Lung microvascular endothelial cell (primary cell): ENCODE measurements at places on chromosomes 13 and 19. TPM values are rescaled to one million over a fixed set of nuclear protein-coding genes. Genes with fewer than 3 reads are reported as not detected.
A peak's percentile ranks its signal among the peaks of the same experiment; 100 is the strongest.

GRCh38 chr19:11355160-11356073, at the start of gene PLPPR2:
PLPPR2 (plus strand) TSS chr19:11355432; CDS start chr19:11357674, 2,242 bp downstream.
- peak; percentile 89 for DNase-seq

- DNase-seq: peak; percentile 10
Measured at GRCh38 chr19:48992581-48993174, 431 bp downstream of the GYS1 start.

- no peak for DNase-seq
Measured at GRCh38 chr13:27018344-27018861, 153.2 kb downstream of the USP12 start.

DNA sequence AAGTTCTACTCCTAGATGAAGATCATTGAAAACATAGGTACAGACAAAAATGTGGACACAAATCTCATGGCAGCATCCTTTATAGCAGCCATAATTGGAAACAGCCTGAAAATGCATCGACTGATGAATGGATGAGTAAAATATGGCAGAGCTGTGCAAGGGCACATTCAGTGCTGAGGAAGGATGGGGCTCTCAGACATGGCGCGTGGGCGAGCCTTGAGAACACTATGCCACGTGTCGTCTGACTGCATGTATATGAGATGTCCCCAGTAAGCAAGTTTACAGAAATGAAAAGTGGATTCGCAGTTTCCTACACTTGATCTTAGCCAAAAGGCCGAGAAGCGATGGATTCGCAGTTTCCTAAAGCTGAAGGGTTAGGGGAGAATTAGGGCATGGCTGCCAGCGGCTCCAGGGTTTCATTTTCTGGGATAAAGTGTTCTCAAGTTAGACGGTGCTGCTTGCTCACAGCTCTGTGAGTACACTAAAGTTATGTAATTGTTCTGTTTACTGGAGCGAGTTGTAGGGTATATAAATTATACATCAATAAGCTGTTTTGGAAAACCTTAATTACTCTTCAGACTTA, 78.0 kb downstream of the RAB20 start:
- DNase-seq: no peak

DNA sequence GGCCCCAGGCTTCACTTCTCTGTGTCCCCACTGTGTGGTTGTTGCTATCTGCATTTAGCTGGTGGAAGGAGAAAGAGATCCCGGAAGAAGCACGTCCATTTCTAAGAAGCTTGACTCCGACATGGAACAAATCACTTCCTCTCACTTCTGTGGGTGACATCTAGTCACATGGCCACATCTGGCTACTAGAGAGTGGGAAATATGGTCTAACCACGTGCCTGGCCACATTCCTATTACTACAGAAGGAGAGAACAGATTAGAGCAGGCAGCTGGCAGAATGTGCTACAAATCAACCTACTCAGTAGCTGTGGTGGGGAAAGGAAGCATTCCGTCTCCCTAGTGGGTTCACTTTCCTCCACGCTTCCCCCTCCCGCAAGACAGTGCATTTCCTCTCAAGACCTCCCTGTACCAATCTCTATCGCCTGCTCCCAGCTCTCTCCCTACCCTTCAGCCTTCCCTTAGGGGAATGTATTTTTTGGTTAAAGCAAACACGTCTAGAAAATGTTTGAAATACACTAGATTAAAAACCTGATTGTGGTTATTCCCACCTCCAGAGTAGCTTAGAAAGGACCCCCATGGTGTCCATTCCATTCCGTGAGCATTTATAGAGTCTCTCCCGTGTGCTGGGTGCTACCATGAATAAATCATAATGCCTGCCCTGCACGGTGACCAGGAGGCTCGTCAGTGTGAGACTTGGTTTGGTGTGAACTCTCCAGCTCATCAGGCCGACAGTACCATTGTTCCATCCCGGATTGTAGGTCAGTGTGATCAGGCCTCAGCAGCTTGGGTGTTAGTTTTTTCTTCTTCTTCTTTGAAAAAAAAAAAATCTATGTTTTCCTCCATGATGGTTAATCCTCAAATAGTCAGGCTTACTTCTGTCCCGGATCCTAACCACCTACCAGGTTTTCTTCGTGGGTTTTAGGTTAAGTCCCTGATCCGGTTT, 8.0 kb upstream of the AMER2 start:
- no peak for DNase-seq

GRCh38 chr13:69496981-69497380, 610.6 kb upstream of the ATXN8OS start:
- DNase-seq: no peak

- no peak for DNase-seq
Measured at GRCh38 chr13:64740493-64740892, 2489.6 kb downstream of the PCDH9 start.

GRCh38 chr13:24127116-24127631, 33.3 kb upstream of the SPATA13 start:
- DNase-seq: no peak

DNA sequence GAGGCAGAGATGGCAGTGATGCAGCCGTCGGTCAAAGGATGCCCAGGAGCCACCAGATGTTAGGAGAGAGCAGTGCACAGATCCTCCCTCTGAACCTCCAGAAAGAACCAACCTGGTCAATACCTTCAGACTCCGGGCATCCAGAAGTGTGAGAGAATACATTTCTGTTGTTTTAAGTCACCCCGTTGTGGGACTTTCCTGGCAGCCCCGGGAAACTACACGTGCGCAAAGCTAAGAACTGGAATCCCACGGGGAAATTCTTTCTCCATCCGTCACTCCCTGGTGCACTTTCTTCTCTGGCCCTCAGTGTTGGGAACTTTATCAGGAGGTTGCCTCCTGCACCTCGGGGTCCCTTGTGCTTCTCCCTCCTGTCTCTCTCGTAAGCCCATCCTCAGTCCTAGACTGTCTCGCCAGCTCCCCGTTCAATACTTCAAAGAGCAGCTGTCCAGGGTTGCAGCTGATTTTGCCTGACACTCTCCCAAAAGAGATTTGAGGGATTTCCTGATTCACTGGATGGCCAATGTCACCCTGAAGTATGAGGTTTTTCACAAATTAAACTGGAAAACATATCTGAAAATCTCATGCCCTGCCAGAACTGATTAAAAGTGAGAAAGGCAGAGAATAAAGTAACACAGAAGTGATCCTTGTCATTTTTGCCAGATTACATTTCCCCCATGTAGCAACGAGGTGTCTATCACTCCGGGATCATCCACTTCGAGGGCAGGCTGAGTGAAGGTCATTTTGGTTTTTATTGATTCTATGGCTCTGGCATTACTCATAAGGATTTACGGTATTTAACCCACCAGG, 136.8 kb downstream of the DCT start:
- no peak for DNase-seq

GRCh38 chr13:47184321-47184720, 287.5 kb upstream of the HTR2A start:
- no peak for DNase-seq

DNA sequence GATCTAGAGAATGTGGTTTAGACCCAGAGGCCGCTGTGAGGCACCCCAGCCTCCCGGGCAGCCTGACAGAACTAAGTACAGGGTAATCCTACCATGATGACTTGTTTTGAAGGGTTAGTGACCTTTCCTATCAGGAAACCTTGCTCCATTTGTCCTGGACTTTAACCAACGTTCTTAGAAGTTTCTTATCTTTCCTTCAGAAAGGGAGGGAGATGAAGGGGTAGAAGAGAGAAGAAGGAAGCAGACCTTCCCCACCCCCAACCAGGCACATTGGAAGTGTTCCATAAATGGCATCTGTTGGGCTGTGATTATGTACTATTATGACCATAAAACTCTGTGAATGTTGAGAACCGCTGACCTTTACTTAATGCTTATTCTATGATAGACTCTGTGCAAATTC, 184.2 kb downstream of the OXGR1 start:
- DNase-seq: no peak

GRCh38 chr13:27917121-27917947, 2.5 kb upstream of the PDX1 start:
- no peak for DNase-seq

DNA sequence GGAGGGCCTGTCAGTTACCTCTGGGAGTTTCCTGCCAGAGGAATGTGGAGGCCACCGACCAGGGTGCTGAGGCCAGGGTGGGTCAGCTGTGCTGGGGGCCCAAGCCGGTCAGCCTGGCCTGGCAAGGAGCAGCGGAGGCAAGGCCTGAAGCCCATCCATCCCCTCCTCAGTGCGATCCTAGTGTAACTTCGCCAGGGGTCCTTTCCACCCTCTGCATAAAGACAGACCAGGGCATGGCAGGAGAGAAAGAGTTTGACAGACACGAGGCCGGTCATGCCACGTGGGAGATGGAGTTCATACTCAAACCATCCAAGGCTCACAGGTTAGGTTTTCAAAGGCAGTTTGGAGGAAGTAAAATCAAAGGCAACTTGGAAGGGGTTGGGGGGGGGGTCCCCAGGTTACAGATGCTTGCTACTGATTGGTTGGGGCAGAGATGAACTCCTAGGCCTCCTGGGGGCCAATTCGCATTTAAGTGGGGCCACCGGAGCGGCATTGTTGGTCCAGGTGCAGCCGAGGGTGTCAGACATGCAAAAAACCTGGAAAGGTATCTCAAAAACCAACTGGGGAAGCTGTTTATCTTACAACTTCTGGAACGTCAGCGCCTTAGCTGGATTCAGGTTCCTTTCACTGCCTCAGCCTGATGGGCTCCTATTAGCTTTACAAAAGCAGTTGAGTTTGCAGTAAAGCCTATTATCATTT, 36.8 kb upstream of the DPRX start:
- no peak for DNase-seq

- DNase-seq: no peak
Measured at GRCh38 chr19:4704317-4704673, 19.3 kb downstream of the DPP9 start.

- no peak for DNase-seq
Measured at GRCh38 chr13:24651718-24652345, 28.4 kb upstream of the ATP12A start.

GRCh38 chr19:13033244-13033643, 38.0 kb downstream of the NFIX start:
- DNase-seq: peak; percentile 36

- DNase-seq: peak; percentile 78
Measured at GRCh38 chr19:41321600-41322270, 11.8 kb downstream of the CCDC97 start.

GRCh38 chr19:50202386-50202785, 1.0 kb upstream of the MYH14 start:
- DNase-seq: no peak

DNA sequence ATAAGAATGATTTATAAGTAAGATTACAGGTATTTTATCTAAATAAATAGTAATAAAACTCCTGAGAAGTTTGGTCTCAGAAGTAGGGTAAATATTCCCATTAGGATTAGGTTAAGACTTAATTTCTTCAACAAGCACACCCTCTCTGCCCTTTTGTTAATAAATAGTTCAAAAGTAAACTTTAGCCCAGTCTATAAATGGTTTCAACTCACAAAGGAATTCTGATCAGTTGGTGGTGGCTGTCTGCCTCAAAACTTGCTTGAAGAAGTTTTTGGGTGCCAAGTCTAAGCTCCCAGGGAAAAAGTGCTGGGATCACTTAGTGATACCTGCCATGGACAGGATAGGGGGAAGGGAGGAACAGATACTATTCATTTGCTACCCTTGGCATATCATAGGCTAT, 22.9 kb downstream of the MBNL2 start:
- DNase-seq: no peak

DNA sequence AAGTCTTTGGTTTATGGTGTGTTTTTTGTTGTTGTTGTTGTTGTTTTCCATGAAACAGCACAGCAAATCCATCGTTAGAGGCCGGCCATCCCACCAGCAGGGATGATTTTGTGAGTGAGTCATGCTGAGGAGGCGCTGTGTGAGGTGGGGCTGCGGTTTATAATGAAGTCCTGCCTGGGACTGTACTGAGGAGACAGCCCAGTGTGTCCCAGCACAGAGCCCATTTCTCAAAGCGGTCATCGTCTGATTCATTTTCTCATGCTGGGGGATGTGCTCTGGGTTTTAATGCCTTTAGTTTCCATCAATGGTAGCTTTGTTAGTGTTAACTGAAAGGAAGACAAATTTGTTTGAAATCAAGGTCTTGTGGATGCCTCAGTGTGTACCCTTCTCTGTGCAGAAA, 129.3 kb upstream of the SERP2 start:
- DNase-seq: peak; percentile 79

DNA sequence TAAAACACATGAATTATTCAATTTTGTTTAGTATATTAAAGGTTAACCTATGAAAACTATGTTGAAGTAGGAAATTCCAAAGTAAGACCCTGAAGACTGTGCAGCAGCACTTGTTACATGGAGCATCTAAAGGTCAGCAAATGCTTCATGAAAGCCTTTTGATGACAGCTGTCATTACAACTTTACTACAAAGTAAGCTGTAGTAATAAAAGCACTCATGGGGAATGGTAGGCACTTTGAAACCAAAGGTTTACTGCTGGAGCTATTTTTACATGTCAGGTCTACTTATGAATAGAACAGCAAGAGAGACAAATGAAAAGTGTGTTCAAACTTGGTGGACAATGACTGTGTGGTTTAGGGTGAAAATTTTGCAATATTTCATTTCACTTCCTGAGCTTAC, 672.5 kb upstream of the PCDH20 start:
- no peak for DNase-seq

GRCh38 chr19:13100841-13101589, 1.6 kb downstream of the LYL1 start:
- DNase-seq: peak; percentile 70

- peak; percentile 58 for DNase-seq
Measured at GRCh38 chr19:9793071-9793591, 24.6 kb upstream of the ZNF846 start.

MEIOSIN gene
- not detected in 2 replicates for total RNA-seq

SH2D3A gene
- total RNA-seq: 2.2 and 3.0 TPM in 2 replicates

ARMC6 gene
- total RNA-seq: 32.3 and 49.8 TPM in 2 replicates

LILRA2 gene
- not detected in 2 replicates for total RNA-seq

SYT5 gene
- total RNA-seq: not detected in 2 replicates

DNAJC3 gene
- 43.8 and 68.1 TPM in 2 replicates for total RNA-seq

ALDH16A1 gene
- 32.3 and 49.6 TPM in 2 replicates for total RNA-seq

MZT1 gene
- 9.9 and 11.6 TPM in 2 replicates for total RNA-seq

PCDH17 gene
- total RNA-seq: 2.2 and 7.9 TPM in 2 replicates

RAB3A gene
- 0.22 and 0.40 TPM in 2 replicates for total RNA-seq

PLD3 gene
- 87.6 and 128 TPM in 2 replicates for total RNA-seq

C19orf18 gene
- not detected in 2 replicates for total RNA-seq

ZIK1 gene
- 3.9 and 4.6 TPM in 2 replicates for total RNA-seq

FFAR3 gene
- under 0.01 TPM in 1 of 2 replicates, not detected in the other for total RNA-seq
